ENCODE measurements at places on chromosomes 1 and 21. TPM values are rescaled to one million over a fixed set of nuclear protein-coding genes. Genes with fewer than 3 reads are reported as not detected.

DNA sequence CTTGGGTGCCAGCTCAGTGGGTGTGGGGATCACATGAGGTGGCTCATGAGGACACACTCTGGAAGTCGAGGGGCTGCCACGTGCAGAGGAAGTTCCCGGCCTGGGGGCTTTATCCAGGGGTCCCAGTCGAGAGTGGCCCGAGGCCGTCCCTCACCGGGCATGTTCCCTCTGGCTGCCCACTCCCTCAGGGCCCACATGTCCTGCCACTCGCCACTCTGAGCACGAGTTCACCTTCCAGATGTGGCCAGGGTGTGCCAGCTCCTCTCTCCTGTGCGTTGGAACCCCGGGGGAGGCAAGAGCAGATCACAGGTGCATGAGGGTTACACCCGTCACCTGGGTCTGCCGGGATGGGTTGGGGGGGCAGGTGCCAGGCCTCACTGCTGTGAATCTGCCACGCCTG, 14.6 kb downstream of the TMEM201 start:
- no peak for DNase-seq

- peak; percentile 49 for DNase-seq
Observed at GRCh38 chr1:227318853-227319607, 738 bp upstream of the CDC42BPA start.

DNA sequence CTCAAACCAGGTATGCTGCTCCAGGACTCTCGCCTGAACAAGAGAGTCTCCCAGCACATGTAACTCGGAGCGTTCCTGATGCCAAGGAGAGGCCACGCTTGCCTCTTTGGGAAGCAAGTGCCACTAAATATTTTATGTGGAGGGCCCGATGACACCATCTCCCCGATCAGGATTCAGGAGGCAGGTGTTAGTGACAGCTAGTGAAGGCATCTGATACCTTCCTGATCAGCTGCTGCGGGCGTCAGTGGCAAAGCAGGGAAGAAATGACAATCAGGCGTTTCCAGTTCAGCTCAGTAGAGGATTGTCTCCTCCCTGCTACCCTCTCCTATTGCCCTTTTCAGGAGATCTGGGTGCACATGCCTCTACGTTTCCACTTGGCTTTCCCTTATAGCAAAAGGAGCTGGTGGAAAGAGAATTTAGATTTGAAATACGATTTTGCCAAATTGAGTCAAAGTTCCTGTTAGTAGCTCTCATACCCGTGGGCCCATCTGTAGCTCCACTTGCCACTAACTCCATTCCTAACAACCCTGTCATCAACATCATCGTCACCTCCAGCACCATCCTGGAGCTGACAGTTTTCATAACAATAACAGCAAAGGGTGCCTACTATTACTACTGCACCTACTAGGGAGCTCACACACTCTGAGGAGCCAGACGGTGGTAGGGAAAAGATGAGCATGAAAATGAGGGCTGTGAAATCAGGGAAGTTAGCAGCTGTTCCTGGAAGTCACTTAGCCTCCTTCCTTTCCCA, 21.6 kb downstream of the PLXNA2 start:
- DNase-seq: no peak

- DNase-seq: no peak
Observed at GRCh38 chr1:167825419-167826079, 88.4 kb downstream of the ADCY10 start.

DNA sequence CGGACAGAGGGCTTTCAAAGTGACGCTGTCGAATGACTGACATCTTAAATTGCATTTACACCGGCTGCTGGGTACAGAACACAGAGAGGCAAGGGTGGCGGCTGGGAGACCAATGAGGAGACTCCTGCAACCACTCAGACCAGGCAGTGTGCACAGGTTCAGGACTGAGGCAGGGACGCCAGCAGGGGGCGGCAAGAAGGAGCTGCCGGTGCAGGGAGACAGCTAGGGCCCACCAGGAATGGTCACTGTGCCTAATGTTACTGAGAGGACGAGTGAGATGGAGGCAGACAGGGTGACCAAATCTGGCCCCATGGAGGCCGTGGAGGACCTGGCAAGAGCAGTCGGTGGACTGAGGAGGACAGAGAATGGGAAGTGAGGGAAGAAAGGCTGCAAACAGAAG, 23.5 kb downstream of the GLIS1 start:
- DNase-seq: peak; percentile 86

- DNase-seq: no peak
Observed at GRCh38 chr1:192488058-192488457, 87.5 kb upstream of the RGS1 start.

DNA sequence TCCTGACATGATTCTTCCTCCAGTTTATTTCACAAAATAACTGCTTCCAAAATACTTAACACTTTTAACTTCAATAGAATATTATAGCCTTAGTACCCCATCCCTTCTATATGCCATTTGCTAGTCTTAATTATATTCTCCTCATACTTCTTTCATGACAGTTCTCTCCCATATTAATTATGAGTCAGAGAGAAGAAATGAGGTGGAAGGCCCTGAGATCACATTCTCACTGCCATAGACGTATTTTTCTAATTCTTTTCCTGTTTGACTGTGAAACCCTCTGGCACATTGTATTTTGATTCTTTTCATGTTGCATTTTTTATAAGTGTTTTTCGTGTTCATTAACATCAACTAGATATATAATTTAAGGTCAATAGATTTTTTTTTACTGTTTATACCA, 88.4 kb downstream of the GTF2B start:
- no peak for DNase-seq

- peak; percentile 44 for DNase-seq
Observed at GRCh38 chr1:91282695-91283420, 121.8 kb downstream of the HFM1 start.

The CYP4A11 gene
- total RNA-seq: 0.71 TPM

The OR2W3 gene
- 1.8 TPM for total RNA-seq

The RPE65 gene
- total RNA-seq: not detected

DNA sequence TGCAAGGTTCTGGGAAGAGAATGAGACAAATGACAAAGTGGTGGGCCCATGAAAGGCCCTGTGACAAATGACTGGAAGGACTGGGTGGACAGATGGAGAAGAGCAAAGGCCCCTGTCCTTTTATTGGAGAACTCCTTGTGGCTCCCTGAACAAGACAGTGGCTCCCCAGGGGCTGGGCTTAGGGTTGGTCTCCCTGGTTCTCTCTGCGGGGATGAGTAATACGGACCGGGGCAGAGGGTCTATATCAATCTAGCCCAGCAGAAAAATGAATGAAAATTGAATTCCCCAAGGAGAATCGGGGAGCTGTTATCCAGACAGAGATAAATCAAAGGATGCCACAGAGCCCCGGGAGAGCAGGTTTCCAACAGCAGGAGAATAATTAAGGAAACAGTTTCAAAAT, 5.2 kb upstream of the LHX4 start:
- no peak for DNase-seq

DNA sequence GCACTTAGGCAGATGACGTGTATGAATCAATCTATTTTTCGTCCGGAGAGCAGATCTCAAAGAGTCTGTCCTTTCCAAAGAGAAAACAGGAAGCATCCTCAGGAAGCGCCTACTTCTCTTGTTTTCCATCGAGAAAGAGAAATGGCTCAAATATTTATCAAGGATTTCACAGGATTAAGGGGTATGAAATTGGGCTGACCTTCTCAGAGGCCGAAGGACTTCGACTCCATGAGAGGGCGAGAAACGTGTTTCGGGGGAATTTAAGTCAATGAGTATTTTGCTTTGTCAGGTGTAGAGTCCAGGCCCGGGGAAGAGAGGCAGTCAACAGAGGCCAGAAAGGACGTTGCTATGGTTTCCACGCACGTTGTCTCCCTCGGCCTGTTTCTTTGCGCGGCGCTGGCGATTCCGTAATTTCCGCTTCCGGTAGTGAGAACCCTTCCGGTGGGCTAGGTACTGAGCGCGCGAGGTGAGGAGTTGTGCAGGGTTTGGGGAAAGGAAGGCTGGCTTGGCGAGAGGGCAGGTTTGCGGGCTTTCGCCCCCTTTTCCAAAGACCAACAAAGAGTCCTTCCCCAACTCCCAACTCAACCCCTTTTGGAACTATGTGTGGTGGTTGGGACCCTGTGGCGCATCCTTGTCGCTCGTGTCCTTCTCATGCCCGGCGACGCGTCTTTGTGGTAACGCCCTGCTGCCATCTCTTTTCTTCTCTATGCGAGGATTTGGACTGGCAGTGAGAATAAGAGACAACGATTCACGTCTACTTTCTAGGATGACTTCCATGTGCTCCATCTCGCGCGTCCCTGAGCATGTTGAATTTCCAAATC, at the start of gene MRPS21:
Gene MRPS21 (plus strand): TSS at position 429 of the 821 bp plus-strand sequence. CDS start 506 bp downstream, outside the sequence.
- DNase-seq: peak; percentile 86

- DNase-seq: no peak
Observed at GRCh38 chr1:67683766-67684525, 1.1 kb upstream of the GADD45A start.

DNA sequence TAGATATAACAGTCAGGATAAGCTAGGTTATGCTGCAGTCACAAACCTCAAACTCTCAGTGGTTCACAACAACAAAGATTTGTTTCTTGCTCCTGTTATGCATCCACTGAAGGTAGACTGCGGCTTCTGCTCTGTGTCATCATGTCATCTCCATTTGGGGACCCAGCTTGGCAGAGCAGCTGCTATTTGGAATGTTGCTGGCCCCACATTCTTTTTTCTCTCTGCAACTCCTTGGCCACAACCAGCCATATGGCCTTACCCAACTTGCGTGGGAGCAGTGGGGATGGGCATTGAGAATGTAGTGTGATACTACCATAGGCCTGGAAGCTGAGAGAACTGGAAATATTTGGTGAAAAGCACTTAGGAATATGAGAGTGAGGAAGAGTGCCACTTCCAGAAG, 26.4 kb downstream of the AGO4 start:
- no peak for DNase-seq

- DNase-seq: no peak
Observed at GRCh38 chr1:110082477-110082876, 12.0 kb upstream of the ALX3 start.

The ST6GALNAC3 gene
- total RNA-seq: 6.5 TPM

DNA sequence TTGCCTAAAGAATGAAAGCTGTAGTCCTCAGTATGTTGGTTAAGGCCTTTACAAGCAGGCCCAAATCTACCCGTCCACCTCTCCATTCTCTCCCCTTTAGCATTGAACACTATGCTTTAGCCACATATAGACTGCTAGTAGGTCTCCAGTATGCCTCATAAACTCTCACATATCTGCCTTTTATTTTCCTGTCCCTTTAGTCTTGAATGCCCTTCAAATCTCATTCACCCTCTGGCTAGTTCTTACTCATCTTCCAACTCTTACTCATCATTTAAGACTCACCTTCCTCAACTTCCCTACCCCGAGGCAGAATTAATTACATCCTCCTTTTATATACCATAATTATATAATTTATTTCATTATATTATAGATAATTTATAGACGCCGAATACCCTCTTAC, 78.7 kb upstream of the TSPAN2 start:
- no peak for DNase-seq

The APOBEC4 gene
- total RNA-seq: not detected

- no peak for DNase-seq
Observed at GRCh38 chr1:98398092-98398491, 263.4 kb upstream of the SNX7 start.

The FMO2 gene
- not detected for total RNA-seq

The EVA1C gene
- 2.5 TPM for total RNA-seq

DNA sequence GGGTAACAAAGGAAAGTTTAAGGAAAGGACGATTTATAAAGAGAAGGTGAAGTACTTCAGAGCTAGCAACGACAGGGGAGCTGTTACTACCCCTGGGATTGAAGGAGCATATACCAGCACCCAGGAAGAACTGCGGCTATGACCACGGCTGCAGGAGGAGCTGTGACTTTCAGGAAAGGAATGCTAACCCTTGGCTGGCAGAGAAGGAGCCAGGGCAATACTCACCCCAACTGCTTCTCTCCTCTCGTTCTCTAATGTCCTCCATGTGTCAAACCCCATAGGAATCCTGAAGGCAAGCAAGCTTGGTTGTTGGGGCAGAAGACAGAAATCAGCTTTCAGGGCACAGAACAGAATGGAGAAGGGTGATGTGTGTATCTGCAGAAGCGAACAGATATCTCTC, 120.5 kb downstream of the TMEM53 start:
- no peak for DNase-seq

- DNase-seq: no peak
Observed at GRCh38 chr1:11151826-11152612, 37.1 kb upstream of the ANGPTL7 start.
